ENCODE measurements at places on chromosomes 4 and X. TPM values are rescaled to one million over a fixed set of nuclear protein-coding genes. Genes with fewer than 3 reads are reported as not detected.

DNA sequence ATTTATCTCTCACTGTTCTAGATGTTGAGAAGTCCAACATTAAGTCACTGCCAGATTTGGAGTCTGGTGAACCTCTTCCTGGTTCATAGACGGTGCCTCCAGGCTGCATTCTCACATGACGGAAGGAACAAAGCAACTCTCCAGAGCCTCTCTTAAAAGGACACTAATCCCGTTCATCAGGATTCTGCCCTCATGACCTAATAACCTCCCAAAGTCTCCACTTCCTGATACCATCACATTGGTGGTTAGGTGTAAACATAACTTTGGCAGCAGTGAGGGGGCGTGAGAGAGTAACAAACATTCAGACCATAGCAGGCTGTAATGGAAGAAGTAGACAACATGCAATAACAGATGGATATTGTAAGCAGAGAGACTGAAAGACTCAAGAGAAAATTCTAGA, 388.6 kb downstream of the PDHA2 start:
- no peak for DNase-seq

DNA sequence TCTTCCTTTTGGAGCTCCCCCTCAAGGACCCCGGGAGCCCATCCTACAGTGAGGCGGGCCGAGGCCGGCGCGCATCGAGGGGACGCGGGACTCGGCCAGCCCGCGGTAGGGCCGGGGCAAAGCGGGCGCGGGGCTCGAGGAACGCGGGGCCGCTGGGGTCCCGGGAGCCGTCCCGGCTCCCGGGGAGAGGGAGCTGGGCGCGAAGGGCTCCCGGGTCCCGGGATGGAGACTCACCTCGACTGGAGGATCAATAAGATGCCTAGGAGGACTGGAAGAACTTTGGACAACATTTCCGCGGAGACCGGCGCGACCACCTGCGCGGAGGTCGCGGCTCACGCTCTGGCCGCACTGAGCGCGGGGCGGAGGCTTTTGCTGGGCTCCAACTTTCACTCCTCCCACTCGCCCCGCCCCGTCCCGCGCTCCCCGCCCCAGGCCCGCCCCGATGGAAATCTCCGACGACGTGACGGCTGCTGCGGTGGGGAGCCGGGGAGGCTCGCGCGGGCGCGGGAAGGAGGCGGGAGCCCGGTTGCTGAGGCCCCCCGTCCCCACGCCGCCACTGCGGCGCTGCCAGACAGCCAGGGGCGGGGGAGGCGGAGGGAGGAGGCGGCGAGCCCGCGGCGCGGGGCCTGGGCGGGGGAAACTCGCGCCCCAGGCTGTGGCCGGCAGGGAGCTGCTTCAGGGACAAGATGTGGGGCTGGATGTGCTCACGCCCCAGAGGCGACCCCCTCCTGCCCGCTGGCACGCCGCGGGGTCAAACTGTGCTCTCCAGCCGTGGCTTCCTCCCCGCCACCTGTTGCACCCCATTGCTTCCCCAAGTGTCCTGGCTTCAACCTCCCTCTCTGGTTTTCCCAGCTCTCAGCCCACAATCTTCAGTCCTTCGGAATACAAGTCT, at the start of gene GABRE:
GABRE (minus strand) TSS at position 341 of the 892 bp plus-strand sequence; CDS start at position 290, 51 bp downstream.
- DNase-seq: no peak

DNA sequence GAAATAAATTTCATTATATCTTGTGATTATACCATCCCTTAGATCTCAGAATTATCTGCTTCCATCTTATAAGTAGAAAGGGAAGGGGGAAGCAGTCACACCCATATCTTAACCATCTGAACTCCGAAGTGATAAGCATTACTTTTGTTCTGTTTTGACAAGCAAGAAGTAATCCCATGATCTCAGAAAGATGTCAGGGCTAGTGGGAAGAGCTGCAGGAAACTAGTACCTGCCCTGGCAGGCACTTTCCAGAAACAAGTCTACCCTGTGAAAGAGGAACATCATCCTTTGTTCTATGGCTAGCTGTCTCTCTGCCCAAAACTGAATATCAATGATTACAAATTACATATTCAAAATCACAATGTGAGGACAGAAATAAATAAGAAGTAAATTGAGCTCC, 244.4 kb downstream of the SPOCK3 start:
- DNase-seq: no peak

DNA sequence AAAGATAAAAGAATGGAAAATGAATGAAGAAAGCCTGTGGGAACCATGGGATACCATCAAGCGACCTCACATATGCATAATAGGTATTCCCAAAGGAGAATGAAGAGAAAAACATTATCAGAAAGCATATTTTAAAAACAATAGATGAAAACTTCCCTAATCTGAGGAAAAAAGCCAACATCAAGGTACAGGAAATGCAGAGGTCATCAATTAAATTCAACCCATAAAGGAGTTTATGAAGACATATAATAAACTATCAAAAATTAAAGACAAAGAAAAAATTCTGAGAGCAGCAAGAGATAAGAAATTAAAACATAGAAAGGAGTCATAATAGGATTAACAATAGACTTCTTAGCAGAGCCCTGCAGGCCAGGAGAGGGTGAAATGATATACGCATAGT, 397.5 kb downstream of the GPM6A start:
- no peak for DNase-seq

The TEC gene
- 12.8 TPM for total RNA-seq

GRCh38 chr4:139764182-139764581, 98.6 kb downstream of the MGST2 start:
- no peak for DNase-seq

The CXCL11 gene
- not detected for total RNA-seq

- DNase-seq: no peak
Measured at GRCh38 chr4:661881-662761, 12.0 kb downstream of the ATP5ME start.

The PCDH19 gene
- 0.41 TPM for total RNA-seq

GRCh38 chrX:104351173-104351769, 96.5 kb upstream of the ESX1 start:
- no peak for DNase-seq

DNA sequence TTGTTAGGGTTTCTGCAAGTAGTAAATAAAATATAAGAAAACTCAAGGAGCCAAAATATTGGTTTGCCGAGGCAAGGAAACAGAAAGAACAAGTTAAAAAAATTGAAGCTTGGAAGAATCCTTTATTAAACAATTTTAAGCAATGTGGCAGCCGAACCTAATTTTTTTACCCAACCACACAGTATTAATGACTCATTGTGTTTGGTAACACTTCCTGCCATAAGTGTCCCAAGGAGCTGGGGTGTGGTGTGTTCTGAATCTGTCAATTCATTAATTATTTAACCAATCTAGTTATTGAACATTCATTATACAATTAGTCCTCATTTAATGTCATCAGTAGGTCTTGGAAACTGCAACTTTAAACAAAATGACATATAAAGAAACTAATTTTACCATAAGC, 19.3 kb upstream of the CPE start:
- DNase-seq: no peak

- DNase-seq: no peak
Measured at GRCh38 chr4:7375427-7375826, 59.3 kb downstream of the PSAPL1 start.

The ARMCX2 gene
- 39.0 TPM for total RNA-seq

GRCh38 chr4:13355111-13355880, 128.8 kb downstream of the RAB28 start:
- no peak for DNase-seq

The ARAP2 gene
- 25.3 TPM for total RNA-seq

DNA sequence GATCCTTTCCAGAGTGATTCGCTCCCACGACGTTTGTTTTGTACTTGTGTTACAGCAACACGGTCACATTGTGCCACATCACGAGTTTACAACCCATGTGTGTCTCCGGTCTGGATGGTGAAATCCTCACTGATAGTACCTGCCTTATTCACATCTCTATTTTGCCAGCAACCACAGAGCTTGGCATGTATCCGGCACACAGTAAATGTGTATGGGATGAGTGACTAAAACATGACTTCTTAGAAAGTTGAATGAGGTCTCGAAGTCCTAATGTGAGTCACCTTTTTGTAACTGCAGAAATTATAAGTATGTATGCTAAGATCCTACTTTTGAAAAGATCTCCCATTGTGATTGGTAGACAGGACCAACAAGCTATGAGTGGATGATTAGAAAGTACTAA, 7.5 kb downstream of the STOX2 start:
- DNase-seq: no peak

All from thoracic aorta (tissue), 2 donors.